ENCODE measurements at places on chromosomes 12 and 14.

GRCh38 chr14:94926176-94926575 lies 156.3 kb upstream of the GSC start:
- DNase-seq, result no peak

DNA sequence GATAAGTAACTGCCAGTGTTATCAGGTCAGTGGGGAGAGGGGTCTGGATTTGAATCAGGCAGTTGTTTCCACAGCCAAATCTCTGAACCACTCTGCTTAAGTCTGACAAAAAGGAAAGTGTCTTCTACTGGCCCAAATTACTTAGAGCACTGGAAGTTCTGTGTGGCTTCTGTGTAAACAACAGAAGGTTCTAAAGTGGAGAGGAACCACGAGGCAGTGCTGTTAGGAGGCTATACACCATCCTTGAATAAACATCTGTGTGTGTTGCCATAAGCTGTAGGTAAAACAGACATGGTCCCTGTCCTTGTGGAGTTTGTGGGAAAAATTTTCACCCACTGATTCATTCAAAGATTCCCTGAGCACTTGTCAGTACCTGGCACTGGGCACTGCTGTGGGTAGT lies 50.0 kb downstream of the GALNT4 start:
- no peak for DNase-seq

GRCh38 chr12:52216807-52217206 lies 16.2 kb upstream of the KRT7 start:
- DNase-seq, result no peak

DNA sequence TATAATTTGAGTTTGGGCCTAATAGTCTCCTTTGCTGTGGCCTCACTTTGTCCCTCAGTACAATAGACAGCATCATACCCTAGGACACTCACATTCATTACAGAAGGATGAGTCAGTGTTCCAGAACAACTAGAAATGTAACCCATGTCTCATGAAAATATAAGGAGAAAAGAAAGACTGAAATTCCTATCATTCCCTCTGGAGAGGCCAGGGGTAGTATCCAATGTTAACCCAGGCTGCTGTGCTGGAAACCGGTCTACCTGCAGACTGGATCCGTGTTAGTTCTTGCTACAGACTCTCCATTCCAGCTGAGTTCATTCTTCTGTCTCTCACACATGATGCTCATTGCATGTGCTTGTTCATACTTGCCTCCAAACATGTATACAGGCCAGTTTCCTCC lies 75.8 kb upstream of the HOXC13 start:
- DNase-seq, result no peak

DNA sequence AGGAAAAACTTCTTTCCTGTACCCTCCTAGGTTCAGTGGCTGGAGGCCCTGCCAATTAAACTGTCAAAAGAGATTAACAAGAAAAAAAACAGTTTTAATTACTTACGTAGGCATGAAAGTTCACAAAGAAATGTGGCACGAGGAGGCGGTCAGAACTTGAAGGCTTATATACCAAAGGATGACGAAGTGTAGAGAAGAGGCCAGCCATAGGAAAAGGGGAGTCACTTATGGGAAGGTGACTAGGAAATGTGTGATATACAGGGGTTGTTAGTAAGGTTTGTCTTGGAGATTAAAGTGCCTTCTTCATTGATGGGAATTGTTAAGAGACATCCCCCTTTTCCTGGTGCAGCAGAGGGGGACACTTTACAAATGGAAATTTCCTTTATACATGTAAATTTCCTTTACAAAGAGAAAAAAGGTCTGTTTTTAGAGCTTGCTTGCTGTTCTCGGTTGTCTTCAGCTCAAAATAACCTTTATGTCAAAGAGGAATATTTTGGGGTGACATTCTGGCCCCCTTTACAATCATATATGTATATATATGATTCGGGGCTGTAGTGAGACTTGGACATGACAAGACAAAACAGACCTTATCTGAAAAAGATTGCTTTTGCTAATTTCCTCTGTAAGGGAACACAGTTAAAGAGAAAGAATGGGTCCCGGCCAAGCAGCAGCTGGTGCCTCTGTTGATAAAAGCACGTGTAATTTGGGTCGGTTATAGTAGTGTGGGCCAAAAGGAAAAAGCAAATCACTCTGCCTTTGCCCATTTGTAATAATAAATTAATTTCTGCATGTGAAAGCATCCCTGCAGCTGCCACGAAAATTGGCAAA lies 38.6 kb downstream of the SYNE2 start:
- DNase-seq, result no peak
